ENCODE measurements at places on chromosomes 4 and X.

DNA sequence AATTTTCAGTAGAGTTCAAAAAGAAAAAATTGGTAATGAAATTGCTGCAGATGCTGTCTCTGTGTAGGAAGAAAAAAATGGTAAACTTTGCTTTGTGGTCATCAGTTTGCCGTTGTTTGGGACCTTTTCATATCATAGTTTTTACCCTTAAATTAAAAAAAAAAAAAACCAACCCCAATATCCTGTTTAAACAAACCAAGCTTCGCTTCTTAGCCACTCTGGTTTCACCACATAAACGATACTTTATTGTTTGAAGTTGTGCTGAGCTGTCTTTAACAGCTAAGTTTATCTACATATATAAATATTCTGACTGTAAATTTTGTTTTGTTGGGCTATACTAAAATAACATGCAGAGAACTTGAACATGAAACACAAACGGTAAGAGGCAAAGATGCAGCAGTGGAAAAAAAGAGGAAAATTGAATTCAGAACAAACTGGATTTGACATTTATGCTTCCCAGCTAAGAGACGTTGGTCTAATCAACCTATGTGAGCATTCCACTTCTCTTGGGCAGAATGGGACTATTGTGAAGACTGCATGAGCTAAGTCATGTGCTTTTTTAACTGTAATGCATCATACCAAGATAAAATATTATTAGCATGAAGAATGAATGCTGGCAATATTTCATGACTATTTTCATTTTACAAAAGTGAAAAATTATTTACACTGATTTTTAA is 15.7 kb upstream of the H2AZ1 start:
- no peak for DNase-seq

GRCh38 chr4:116501954-116502353 is 583.4 kb downstream of the TRAM1L1 start:
- peak; percentile 7 for DNase-seq

- DNase-seq = no peak
These were observed 408.7 kb upstream of the PITX2 start for GRCh38 chr4:111031596-111031995.

- DNase-seq = no peak
These were observed 22.8 kb upstream of the SEC24B start for GRCh38 chr4:109410776-109411175.

- no peak for DNase-seq
These were observed 87.1 kb upstream of the FAM9C start for GRCh38 chrX:13131396-13132137.

GRCh38 chrX:132092439-132093065 is 35.3 kb downstream of the FRMD7 start:
- peak; percentile 31 for DNase-seq

- DNase-seq = no peak
These were observed 219.9 kb upstream of the PACRGL start for GRCh38 chr4:20480165-20480947.

GRCh38 chr4:19134685-19135084 is 1113.1 kb upstream of the LCORL start:
- DNase-seq = no peak

- no peak for DNase-seq
These were observed 39.6 kb upstream of the TMEM150C start for GRCh38 chr4:82601242-82602015.

- no peak for DNase-seq
These were observed 191.0 kb upstream of the EMCN start for GRCh38 chr4:100708776-100709175.

- no peak for DNase-seq
These were observed 200.5 kb downstream of the FAM133A start for GRCh38 chrX:93874554-93874953.

DNA sequence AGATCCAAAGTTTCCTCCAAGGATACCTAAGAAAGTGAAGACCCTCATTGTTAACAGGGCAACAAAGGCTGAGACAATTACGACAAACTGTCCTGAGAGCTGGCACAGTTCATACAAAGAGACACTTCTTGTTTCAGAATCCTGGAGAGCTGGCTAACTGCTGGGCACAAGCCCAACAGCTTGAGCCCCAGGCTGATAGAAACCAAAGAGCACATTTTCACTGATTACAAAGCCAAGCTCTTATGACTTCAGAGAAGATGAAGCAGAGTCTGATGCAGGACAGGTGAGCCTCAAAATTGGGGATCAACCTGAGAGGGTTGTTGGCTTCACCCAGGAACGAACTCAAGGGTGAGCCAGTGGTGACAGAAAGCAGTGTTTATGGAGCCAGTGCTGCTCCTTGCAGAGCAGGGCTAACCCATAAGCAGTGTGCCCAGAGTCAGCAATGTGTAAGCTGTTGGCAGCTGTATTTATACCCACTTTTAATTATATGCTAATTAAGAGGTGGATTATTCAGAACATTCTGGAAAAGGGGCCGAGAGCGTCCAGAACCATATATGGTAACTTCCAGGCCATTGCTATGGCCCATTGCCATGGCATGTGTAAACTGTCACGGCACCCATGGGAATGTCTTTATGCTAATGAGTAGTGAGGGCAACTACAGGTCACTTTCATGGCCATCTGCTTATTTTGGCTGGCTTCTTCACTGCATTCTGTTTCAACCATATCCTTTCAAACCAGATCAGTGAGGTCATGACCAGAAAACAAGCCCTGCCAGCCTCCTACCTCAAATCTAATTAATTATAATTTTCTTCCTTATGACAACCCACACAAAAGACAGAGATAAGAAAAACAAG is 183.7 kb downstream of the EVC2 start:
- DNase-seq = no peak
